ENCODE measurements at places on chromosomes 11 and 22.

- no peak for DNase-seq
Observed at GRCh38 chr11:92703449-92703830, 266.0 kb upstream of the MTNR1B start.

GRCh38 chr22:49450498-49450897 is 377.2 kb downstream of the BRD1 start:
- DNase-seq, result no peak

GRCh38 chr11:130118636-130119387 is 40.8 kb upstream of the ST14 start:
- DNase-seq, result no peak

GRCh38 chr11:14331476-14332136 is 27.4 kb downstream of the RRAS2 start:
- DNase-seq, result no peak

- no peak for DNase-seq
Observed at GRCh38 chr11:60988658-60989057, 17.2 kb downstream of the CD6 start.
